Neural cell (in vitro differentiated cells): ENCODE measurements at places on chromosomes 7 and 10. TPM values are rescaled to one million over a fixed set of nuclear protein-coding genes. Genes with fewer than 3 reads are reported as not detected.

The DDIT4 gene
- 29.7 and 29.9 TPM in 2 replicates for polyA plus RNA-seq

The MRPS24 gene
- 110 and 132 TPM in 2 replicates for polyA plus RNA-seq

The HTRA1 gene
- polyA plus RNA-seq: 1.4 and 1.7 TPM in 2 replicates

The VSTM4 gene
- polyA plus RNA-seq: 0.52 and 0.66 TPM in 2 replicates

The GPRIN2 gene
- polyA plus RNA-seq: 7.1 and 10.5 TPM in 2 replicates

The SPDYE2B gene
- not detected in 2 replicates for polyA plus RNA-seq

The FKBP6 gene
- polyA plus RNA-seq: not detected in 2 replicates

The PBLD gene
- 6.4 and 6.7 TPM in 2 replicates for polyA plus RNA-seq

The SH2D4B gene
- 1.4 and 1.6 TPM in 2 replicates for polyA plus RNA-seq

The STAG3 gene
- 0.64 TPM in 1 of 2 replicates, not detected in the other for polyA plus RNA-seq

The MSS51 gene
- 4.7 and 8.3 TPM in 2 replicates for polyA plus RNA-seq

The PPP1R3A gene
- polyA plus RNA-seq: 1.3 and 1.6 TPM in 2 replicates

The MYO1G gene
- 0.38 TPM in 1 of 2 replicates, not detected in the other for polyA plus RNA-seq

The WDR86 gene
- polyA plus RNA-seq: 45.6 and 46.2 TPM in 2 replicates

The LAMB4 gene
- 0.16 TPM in 1 of 2 replicates, not detected in the other for polyA plus RNA-seq

The OR9A4 gene
- 0.78 TPM in 1 of 2 replicates, not detected in the other for polyA plus RNA-seq

The SEMA3A gene
- polyA plus RNA-seq: 20.7 and 22.8 TPM in 2 replicates

The MYL10 gene
- polyA plus RNA-seq: not detected in 2 replicates

The OR2A5 gene
- polyA plus RNA-seq: not detected in 2 replicates

The SEMA3D gene
- 1.6 and 5.1 TPM in 2 replicates for polyA plus RNA-seq

The ALOX5 gene
- not detected in 2 replicates for polyA plus RNA-seq

The SPDYE11 gene
- polyA plus RNA-seq: 0.48 and 0.87 TPM in 2 replicates

The FOXK1 gene
- 7.4 and 7.7 TPM in 2 replicates for polyA plus RNA-seq

The CPED1 gene
- not detected in 2 replicates for polyA plus RNA-seq

The CDC14C gene
- polyA plus RNA-seq: not detected in 2 replicates

The KEL gene
- polyA plus RNA-seq: 0.96 and 2.2 TPM in 2 replicates

The ENKUR gene
- polyA plus RNA-seq: 1.5 and 2.6 TPM in 2 replicates

The CYP2E1 gene
- polyA plus RNA-seq: 1.7 and 4.0 TPM in 2 replicates
